ENCODE measurements at places on chromosomes 1 and 21.

DNA sequence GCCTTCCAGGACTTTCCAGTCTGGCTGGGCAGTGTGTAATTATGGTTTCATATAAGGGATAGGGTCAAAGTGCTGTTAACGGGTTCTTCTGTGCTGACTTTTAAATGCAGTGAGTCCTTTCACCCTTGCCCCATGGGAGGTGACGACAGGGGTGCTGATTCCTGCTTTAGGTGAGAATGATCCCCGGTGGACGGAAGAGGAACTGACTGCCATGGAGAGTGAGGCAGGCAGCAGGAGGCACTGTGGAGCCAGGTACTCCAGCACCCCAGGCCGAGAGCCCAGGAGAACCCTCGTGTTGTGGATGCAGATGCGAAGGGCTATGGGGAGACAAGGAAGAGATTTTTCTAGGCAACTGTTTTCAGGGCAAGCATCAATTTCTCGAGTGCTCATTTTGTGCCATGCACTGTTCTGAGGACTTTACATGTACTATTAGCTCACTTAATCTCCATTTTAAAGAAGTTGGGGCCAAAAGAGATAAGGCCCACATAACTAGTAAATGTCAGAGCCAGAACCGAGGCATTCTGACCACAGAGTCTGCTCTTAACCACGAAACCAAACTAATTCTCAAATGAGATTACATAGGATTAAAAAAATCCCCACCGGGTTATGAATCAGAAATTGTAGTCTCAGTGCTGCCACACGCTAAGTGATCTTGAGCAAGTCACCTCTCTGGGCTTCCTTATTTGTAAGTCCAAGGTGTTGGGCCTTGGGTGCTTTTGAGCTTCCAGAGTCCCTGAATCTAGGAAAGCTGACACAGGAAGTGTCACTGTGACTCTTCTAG is 28.2 kb downstream of the STPG1 start:
- peak; percentile 11 for DNase-seq

DNA sequence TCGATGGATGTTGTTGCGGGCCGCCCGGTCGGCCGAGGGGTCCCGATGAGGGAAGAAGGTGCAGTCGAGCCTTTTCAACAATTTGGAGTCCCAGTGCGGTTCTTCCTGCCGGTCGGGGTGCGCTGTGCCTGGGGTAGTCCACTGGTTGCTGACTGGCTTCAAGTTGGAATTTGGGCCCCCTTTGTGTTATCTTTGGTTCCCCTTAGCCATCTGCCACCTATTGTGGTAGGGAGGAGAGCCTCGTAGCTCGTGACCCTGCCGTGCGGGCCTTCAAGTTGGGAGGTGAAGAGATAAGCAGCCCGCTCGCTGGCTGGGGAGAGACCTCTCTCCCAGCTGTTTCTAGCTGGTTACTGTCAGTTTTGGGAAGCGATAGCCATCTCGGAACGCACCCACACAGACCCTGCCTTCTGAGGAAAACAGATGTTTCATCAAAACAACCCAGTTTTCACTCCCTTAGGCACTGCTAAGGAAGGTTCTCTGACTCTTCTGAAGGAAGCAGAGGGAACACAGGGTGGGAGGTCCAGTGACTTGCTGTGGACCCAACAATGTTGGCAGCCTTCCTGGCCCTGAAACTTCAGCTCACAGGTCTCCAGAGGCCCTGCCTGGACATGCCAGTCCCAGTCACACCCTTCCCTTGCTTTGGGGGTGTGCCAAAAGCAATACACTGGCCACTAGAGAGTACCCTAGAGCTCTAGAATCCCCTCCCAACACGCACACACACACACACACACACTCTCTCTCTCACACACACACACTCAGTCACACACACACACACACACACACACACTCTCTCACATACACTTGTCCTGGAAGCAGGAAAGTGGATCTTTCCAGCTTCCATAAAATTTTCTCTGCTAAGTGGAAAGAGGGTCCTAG is 1.0 kb downstream of the BTG2 start:
- DNase-seq, result peak; percentile 84

GRCh38 chr1:202754293-202754692 is 44.0 kb upstream of the SYT2 start:
- DNase-seq, result peak; percentile 14

GRCh38 chr1:23745515-23745914 is 2.2 kb downstream of the ELOA start:
- peak; percentile 73 for DNase-seq

DNA sequence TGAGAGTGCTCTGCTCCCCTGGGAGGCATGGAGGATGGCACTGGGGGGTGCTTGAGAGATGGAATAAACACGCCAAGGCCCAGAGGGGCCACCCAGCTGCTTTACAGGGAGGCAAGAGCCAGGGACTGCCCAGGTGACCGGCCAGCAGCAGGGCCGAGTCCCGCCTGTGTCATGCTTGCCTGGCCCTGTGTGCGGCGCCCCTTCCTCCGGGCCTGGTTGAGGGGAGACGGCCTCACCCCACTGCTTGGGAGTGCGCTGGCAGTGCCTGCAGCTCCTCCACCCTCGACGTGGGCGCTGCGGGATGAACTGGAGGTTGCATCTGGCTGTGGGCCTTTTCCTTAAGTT is 33.1 kb upstream of the COL6A2 start:
- DNase-seq, result no peak

GRCh38 chr1:70961374-70961975 is 86.1 kb downstream of the PTGER3 start:
- DNase-seq, result no peak

DNA sequence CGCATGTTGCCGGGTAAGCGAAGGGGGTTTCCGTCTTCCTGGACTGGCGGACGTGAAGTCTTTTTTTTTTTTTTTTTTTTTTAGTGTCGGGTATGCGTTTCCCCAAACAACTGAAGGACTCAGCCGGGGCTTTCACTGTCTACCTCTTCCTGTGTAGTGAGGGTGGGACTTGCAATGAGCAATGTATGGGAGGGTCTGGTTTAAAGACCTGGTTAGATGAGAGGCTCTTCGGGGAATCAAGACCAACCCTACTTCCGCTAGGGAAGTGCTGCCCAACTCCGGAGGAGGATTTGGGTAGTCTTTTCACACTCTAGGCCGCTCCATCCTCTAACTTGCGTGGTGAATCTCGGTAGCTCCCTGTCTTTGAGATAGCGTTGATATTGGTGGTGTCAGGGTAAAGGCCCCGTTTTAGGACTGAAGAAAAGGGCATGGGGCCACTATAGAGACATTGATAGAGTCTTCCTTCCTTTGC is 754 bp downstream of the PRRC2C start:
- peak; percentile 34 for DNase-seq

Data from hematopoietic multipotent progenitor cell treated with erythropoietin and hydrocortisone succinate and interleukin-3 and kit ligand, for 15 days (in vitro differentiated cells).